ENCODE measurements at places on chromosomes 4 and X.

DNA sequence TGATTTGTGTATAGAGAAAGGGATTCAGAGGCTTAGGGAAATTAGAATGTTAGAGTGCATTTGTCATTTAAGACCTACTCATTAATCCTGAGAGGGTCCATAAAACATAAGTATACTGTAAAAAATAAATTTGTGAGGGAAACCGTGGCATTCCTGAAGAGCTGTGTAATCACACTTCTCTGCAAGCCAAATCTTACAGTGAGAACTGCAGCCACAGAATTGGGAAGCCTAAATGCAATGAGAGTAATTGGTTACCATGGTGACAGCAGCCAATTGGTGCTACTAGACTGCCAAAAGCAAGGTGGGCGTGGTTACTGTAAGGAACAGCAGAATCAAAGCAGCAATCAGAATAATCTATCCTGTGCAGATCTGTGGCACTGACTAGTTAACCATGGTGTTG lies 345.2 kb upstream of the GRID2 start:
- peak; percentile 1 for DNase-seq

- no peak for DNase-seq
These were observed 460.4 kb upstream of the GALNT7 start for GRCh38 chr4:172708184-172708583.

GRCh38 chr4:79199743-79200142 lies 126.1 kb downstream of the NAA11 start:
- DNase-seq: no peak

GRCh38 chr4:17236686-17237085 lies 275.2 kb downstream of the QDPR start:
- DNase-seq: peak; percentile 7

DNA sequence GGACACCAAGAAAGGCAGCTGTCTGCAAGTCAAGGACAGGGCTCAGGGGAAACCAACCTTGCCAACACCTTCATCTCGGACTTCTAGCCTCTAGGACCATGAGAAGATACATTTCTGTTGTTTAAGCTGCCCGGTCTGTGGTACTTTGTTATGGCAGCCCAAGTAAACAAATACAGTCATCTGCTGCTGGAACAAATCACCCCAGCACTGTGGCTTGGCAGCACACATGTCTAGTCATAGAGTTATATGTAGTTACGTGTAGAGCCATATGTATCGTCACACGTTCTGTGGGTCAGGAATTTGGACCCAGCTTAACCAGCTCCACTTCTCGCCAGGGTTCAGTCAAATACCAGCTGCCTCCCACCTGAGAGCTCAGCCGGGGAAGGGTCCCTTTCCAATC lies 2.5 kb downstream of the HTT-AS start:
- DNase-seq: no peak

DNA sequence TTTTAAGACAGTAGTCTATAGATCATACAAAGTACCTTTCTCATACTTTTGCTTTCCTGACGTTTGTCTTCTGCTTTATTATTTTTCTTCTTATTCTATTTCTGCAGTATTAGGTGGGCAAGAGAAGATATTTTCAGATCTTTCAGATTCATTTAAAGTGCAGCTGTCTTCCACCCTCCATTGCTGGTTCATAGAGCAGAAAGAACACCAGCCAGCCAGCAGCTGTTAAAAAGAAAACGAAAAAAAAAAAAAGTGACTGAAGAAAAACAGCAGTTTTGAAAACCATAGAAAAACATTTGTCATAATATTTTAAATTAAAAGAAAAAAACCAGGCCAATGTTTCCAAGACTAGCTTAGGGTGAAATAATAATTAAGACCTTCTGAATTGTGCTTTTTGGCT lies 42.9 kb downstream of the SMAD1 start:
- no peak for DNase-seq

GRCh38 chrX:65035446-65035770 lies 59.2 kb upstream of the ZC4H2 start:
- DNase-seq: no peak

GRCh38 chrX:13569479-13570260 lies at the start of gene EGFL6:
Gene EGFL6 (plus strand): TSS chrX:13569601. CDS start chrX:13569862, 261 bp downstream.
- DNase-seq: no peak

GRCh38 chrX:33784548-33784947 lies 347.6 kb downstream of the FAM47A start:
- no peak for DNase-seq

GRCh38 chr4:169099771-169100180 lies 89.7 kb upstream of the CBR4 start:
- DNase-seq: no peak

GRCh38 chr4:10673817-10674369 lies 10.7 kb downstream of the CLNK start:
- DNase-seq: no peak

DNA sequence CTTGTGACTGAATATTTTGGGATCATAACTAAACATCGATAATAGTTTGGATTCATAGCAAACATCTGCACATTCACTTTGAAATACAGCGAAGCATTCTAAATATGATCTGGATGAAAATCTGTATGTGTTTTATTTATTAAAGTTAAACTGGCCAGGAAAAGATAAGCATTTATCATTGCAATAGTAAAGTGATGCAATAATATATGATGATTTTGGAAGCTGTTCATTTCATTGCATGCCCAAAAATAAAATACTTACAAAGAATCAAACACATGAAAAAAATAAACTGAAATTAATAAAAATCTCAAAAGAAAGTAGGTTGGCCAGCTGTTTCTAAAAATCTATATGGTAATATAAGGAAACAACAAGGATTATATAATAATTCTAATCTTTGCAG lies 1.9 kb downstream of the PRDM5 start:
- no peak for DNase-seq

DNA sequence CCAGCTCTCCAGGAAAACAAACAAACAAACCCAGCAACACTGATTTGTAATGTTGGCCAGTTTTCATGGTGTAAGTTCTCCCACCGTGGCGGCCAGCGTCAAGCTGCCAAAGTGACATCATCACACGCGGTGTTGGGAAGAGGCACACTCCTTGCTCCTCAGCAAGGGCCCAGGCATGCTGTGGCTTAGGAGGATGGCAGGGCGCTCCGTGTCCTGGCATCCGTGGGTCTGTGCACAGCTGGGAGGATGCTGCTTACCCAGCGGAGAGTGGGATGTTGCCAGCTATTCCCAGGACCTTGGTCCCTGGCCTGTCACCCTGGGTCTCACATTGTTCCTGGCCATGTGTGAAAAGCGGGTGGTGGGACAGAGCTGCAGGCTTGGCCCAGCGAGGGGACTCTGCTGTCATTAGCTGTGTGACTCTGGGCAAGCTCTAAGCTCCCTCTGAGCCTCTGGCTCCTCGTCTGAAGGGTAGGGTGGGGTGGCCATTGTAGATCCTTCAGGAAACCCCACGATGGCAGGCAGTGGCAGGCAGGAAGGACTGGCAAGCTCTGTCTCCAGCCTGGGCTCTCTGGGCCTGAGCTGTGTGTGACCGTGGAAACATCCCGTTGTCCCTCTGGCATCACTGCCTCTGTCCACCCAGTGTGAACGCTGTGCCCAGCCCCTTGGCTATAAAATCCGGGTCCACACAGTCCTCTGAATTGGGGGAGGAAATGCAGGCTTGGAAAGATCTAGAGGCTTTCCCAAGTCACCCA lies 10.8 kb downstream of the PSAPL1 start:
- no peak for DNase-seq

DNA sequence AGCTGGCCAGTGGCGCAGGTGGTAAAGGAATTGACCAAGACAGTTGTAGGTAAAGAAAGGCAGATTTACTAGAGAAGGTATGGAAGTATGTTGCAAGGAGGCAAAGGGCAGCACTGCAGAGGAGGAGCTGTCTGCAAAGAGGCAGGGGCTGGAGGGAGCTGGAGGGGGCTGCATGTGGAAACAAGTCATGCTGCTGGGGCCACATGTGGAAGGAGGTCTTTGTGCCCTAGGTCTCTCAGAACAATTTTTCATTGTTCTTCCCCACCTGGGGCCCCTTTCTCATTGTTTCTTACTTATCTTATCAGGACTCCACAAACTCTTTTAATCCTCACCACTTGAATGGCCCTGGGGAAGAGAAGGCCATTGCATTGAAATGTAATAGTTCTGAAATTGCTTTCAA lies 144.8 kb upstream of the PLAC1 start:
- DNase-seq: no peak

DNA sequence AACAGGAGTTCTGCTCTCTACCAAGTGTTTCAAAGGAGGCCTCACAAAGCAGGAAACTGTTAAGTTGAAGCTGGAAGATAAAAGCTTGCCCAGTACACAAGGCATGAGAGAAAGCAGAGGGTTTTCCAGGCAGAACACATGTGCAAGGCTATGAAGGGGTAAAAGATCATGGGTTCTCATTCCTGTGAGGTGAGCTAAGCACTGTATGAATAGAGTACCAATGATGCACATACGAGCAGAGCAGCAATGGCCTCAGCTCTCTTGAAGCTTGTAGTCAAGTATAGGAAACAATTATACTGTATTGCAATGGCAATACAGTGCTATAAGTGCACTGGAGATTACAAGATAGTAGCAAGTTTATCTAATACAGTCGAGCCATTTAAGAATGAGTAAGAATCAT lies 18.0 kb downstream of the TTC29 start:
- no peak for DNase-seq

DNA sequence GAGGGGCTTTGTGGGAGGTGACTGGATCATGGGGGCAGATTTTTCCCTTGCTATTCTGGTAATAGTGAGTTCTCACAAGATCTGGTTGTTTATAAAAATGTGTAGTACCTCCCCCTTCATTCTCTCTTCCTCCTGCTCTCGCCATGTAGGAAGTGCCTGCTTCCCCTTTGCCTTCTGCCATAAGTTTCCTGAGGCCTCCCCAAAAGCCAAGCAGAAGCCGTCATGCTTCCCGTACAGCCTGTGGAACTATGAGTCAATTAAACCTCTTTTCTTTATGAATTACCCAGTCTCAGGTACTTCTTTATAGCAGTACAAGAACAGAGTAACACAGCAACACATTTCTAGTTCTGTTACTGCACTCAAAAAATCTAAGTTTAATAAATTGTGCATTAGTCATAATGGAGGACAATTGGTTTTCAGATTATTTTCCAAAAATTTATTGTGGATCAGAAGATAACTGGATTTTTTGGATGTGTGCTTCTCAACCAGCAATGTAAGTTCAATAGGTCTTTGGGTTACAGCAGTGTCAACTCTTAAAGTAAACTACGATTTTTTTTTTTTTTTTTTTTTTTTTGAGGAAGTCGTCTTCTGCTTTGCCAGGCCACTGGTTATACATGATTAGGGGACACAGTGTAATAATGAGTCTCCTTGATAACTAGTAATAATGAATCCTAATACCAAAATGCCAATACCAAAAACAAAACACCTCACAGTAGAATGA lies 69.9 kb downstream of the CHIC2 start:
- no peak for DNase-seq

DNA sequence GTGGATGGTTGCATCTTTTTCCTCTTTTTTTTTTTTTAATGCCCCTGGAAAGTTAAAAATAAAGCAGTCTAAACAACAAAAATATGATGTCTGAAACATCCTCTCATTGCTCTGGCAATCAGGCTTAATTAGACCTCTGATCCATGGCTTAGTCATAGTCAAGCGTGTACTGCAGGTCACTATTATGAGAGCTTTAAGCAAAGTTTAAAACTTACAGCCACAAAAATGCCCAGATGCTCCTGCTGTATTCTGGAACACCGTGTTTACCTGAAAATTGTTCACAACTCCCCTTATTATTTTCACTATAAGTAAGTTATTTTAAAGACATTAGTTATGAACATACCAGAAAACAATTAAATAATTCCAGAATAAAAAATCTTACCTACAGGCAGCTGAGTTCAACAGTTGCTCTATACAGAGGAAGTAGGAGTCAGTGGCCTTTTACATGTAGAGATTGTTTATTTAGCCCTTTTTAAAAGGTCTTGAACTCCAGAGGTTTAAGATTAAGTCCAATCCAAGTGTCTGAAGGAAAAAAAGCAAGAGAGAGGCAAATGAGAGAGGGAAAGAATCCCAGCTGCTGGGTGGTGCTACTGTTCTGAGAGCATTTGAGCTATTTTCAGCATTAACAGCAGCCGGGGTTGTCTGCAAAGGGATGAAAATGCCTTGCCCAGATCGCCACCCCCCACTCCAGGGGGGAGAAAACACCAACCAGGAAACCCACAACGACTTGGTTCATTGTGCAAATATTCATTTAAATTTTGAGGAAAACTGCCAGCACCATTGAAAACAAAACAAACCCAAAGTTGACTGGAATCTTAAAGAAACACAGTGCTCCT lies 36.9 kb downstream of the SORBS2 start:
- DNase-seq: no peak

DNA sequence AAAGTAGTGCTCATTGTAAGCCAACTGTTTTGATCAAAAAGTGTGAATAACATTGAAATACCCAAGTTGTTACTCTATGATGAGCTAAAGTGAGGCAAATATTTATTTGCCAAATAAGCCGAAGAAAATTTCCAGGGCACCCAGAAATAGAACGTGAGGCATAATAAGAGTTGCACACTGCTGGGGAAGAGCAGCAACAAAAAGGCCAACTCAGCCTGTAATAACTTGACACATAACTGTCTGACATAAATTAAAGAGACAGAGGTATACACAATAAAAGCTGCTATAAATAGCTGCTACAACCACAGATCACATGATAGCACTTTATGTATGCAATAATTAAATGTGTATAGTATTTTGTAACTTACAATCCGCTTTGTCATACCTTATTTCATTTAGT lies 2.0 kb upstream of the ABCB7 start:
- DNase-seq: no peak

DNA sequence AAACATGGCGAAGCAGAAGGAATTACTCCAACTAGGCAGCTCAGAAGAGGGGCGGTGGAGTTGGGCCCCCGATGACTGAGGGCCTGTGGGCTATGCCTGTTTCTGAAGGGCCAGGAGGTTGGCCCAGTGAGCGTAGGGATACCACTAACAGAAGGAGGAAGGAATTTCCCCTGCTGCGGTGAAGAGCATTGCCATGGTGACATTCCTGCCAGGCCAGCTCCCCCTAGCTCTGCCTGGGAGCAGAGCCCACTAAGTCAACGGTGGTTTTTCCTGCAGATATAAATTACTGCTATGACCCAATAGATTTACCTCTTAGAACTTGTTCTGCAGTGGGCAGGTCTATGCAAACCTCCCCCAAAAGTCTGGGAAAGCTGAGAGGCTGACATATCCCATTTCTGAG lies 28.9 kb upstream of the HMX1 start:
- no peak for DNase-seq

DNA sequence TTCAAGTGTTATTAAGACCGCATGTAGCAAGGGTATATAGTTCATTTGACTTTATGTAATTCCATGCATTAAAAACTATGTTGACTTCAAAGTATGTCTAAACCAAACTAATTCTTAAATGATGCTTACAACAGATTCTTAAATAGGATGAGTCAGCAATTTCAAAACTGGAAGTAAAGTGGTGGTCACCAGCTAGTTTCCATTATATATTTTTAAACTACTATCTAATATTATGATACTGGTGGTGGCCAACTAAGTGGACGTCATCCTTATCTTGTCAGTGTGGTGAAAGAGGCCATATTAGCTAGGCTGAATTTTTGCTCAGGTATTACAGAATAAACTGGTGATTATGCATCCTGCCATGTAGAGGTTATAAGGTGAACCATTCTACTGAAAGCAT lies 1.2 kb downstream of the IL15 start:
- no peak for DNase-seq

All from NCI-H226 (cell line).